LoVo (cell line): ENCODE measurements at places on chromosomes 3 and 15.

- no peak for DNase-seq
Observed at GRCh38 chr3:101185341-101185740, 135.0 kb downstream of the IMPG2 start.

DNA sequence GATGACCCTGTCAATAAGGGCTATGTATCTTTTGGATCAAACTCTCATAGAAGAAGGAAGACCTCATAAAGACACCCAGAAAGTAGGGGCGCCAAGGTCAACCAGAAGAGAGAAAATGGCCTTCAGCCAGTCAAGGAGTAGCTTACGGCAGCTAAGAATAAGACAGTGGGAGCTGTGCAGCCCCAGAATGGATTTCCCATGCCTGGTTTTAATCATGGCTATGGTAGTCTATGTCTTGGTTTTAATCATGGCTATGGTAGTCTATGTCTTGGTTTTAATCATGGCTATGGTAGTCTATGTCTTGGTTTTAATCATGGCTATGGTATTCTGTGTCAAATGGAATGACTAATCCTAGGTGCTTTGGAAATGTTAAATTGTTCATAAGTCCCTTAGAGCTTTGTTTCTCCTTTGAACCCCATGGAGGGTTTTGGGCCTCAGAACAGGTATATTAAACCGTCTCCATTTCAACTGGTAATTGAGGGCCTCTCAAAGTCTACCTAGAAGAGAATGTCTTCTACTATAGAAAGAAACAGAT lies 742.0 kb upstream of the CFAP20DC start:
- no peak for DNase-seq

DNA sequence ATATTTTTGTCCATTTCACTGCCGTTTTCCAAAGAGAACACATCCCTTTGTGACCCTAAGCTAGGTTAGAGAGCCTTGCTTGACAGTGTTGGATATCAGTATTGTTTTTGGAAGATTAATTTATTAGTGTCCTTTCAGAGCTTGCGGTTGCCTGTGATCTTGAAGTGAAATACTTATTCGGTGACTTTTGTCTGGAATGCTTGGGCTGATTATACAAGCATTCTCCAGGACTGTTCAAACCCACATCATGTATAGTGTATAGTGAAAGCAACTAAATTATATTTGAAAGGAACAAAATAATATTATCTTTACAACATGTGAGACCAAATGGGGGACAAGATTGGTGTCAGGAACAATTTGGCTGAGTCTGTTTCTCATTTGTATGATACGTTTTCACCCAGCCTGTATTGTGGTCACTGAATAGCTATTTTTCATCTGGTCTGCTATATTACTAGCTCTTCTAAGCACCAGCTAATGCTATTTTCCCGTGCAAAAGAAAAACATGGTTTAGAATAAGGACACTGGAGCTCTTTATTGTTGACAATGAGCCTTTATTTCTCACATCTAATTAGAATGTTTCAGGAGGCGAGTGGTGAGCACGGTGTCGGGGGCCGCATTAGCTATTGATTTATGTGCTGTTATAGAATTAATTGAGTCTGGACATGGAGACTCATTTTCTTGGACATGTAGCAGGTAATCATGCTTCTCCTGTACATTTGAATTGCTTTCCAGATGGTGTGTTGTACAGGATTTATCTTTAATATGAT lies 158.1 kb downstream of the APBA2 start:
- DNase-seq, result no peak

GRCh38 chr3:54185740-54186139 lies 63.4 kb downstream of the CACNA2D3 start:
- DNase-seq, result no peak

DNA sequence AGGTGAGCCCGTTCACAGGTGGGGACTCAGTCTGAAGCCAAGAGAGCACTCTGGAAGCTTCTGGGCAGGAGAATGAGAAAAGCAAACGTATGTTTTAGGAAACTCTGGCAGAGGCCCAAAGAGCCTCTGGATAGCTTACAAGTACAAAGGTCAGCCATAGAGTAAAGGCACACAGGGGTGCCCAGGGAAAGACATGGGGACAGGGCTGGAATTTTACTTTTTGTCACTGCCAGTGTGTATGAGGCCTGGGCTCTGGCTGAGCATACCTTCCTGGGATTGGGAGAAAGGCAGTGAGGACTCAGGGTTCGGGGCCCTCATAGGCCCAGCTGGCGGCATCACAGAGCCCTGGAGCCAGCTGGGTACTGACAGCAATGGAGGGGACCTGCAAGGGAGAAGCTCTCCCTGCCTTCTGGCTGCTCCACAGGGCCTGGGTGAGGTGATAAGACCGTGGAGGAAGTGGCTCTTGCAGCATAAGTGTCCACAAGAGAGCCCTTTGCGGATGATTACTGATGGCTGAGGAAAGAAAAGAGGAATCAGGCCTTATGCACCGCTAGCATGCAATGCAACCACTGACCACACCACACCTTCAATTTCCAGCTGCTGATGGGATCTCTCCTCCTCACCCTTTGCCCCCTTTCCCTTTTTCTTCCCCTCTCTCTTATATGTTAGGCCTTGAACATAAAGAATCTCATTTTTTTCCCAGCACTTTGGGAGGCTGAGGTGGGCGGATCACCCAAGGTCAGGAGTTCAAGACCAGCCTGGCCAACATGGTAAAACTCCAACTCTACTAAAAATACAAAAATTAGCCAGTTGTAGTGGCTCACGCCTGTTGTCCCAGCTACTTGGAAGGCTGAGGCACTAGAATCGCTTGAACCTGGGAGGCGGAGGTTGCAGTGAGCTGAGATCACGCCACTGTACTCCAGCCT lies 25.1 kb upstream of the BCL2L10 start:
- DNase-seq, result peak; percentile 29

GRCh38 chr3:39980781-39981180 lies 171.4 kb downstream of the MYRIP start:
- DNase-seq, result no peak

DNA sequence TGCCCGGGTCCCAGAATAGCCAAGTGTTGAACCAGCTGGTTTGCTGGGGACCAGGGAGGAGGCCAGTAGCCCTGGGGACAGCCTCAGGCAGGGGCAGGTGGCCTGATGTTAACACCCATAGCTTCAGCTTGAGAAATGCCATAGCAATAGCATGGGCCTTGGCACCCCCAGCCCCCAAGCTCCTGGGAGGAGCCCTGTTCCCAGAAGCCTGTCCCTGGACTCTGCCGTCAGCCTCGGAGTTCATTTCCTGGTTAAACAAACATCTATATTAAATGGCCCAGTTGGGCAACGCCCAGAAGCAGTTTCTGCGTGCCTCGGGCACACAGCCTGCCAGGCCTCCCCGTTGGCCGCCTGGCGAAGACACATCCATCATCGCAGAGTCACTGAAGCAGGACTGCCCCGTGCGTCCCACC lies 58.2 kb downstream of the FGD5 start:
- peak; percentile 30 for DNase-seq

GRCh38 chr3:55571216-55571813 lies 84.2 kb upstream of the WNT5A start:
- DNase-seq, result no peak

GRCh38 chr3:153252963-153253362 lies 90.9 kb downstream of the RAP2B start:
- DNase-seq, result no peak

- DNase-seq, result peak; percentile 12
Observed at GRCh38 chr3:142447301-142447851, 461 bp downstream of the XRN1 start.

DNA sequence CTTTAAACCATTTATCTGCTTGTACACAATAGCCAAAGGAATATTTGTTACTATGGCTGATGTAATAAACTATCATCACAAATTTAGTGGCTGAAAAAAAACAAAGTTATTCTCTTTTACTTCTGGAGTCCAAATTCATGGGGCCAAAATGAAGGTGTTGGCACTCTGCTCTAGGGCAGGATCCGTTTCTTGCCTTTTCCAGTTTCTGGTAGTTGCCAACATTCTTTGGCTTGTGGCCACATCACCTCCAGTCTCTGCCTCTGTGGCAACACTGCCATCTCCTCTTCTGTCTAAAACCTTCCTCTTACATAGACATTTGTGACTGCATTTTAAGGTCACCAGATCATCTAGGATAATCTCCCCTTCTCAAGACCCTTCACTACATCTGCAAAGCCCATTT lies 27.3 kb downstream of the NIT2 start:
- no peak for DNase-seq

DNA sequence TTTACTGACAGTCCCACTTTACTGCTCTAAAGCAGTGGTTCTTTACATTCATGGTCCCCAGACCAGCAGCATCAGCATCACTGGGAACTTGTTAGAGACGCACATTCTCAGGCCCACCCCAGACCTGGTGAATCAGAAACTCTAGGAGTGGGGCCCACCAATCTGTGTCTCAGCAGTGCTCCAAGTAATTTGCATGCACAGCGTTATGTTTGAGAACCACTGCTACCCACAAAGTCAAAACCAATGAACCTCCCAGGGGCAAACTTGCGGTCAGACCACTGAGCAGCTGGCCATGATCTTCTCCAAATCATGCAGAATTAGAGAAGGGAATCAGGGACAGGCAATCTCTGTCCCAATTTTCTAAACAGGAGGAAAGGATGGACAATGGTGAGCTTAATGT lies 58.5 kb downstream of the ST8SIA2 start:
- no peak for DNase-seq

DNA sequence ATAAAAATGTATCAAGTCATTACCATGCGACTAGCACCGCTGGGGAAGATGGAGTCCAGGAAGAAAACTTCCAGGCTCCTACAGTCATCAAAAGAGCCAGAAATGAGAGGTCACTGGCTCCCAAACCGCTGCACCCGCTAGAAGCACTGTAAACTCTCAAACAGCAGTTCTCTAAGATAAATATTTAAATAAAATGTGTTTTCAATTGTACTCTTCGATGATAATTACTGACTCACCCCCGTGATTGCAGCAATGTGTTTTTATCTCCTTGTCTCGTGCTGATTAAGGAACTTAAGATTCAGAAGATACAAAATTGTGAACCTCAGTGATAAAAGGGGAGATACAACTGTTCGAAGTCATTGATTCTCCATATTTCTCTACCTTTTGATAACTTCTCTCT lies 45.8 kb upstream of the FOXP1 start:
- DNase-seq, result no peak

- no peak for DNase-seq
Observed at GRCh38 chr15:25406261-25406660, 32.6 kb downstream of the UBE3A start.

- DNase-seq, result no peak
Observed at GRCh38 chr3:105755121-105755886, 113.5 kb downstream of the CBLB start.

DNA sequence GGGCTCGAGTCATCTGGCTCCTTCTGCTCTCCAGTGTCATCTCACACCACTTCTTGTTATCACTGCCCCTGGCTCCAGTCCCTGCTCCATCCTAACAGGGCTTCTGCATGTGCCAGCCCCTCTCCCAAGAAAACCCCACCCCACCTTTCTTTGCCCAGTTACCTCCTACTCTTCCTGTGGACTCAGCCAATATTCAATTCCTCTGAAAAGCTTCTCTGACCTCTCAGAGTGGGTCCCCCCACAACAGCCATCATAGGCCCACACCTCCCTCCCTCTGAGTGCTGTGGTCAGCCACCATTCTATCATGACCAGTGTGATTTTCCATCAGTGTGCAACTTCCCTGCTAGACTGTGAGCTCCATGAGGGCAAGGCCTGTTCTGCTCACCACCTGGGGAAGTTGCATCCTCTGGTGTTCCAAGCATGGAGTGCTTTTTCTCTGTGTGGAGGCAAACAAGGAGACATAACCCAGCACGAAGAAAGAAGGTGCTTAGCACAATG lies 71.6 kb downstream of the ADCY5 start:
- DNase-seq, result no peak

- no peak for DNase-seq
Observed at GRCh38 chr3:153319705-153320554, 157.9 kb downstream of the RAP2B start.

- no peak for DNase-seq
Observed at GRCh38 chr3:136120373-136121348, 75.5 kb downstream of the MSL2 start.

- no peak for DNase-seq
Observed at GRCh38 chr3:56320883-56321282, 147.4 kb downstream of the ERC2 start.

- no peak for DNase-seq
Observed at GRCh38 chr3:191500892-191501291, 39.9 kb downstream of the PYDC2 start.

- peak; percentile 22 for DNase-seq
Observed at GRCh38 chr3:187986514-187986934, 167.4 kb upstream of the LPP start.

- no peak for DNase-seq
Observed at GRCh38 chr3:125108833-125109535, 53.2 kb upstream of the HEG1 start.

DNA sequence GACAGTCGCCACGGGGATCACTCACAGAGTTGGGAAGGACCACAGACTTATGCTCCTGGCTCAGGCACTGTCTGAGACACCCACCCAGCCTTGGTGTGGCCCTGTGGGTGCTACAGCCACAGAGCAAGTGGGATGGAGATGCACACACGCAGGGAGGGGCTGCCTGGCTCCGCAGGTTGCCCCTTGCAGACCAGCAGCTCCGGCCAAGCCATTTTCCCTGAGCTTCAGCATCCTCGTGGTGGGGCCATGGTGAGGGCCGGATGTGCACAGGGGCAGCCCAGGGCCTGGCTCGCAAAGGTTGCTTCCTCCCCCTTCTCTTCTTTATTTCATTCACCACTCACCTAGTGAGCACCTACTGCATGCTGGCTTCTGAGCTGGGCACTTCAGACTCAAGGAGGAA lies 55.4 kb upstream of the GRIP2 start:
- DNase-seq, result no peak

GRCh38 chr15:32908872-32909271 lies 191.1 kb downstream of the GREM1 start:
- DNase-seq, result no peak

DNA sequence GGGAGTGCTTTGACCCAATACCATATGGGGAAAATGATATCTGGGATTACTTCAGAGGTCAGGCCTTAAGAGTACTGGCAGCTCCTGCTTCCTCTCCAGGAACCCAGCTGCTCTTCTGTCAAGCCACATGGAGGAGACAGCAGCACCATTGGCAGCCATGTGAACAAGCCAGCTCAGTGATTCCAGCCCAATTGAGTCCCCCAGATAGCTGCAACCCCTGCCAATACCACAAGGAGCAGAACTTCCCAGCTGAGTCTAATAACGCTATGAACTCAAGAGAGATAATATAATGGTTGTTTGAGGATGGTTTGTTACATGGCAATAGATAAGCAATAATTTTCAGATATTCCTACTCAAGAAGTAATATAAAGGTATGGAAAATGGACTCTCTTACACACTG lies 126.8 kb upstream of the CPNE4 start:
- no peak for DNase-seq
